ENCODE measurements at places on chromosomes 4 and X. TPM values are rescaled to one million over a fixed set of nuclear protein-coding genes. Genes with fewer than 3 reads are reported as not detected.
A peak's percentile ranks its signal among the peaks of the same experiment; 100 is the strongest.

DNA sequence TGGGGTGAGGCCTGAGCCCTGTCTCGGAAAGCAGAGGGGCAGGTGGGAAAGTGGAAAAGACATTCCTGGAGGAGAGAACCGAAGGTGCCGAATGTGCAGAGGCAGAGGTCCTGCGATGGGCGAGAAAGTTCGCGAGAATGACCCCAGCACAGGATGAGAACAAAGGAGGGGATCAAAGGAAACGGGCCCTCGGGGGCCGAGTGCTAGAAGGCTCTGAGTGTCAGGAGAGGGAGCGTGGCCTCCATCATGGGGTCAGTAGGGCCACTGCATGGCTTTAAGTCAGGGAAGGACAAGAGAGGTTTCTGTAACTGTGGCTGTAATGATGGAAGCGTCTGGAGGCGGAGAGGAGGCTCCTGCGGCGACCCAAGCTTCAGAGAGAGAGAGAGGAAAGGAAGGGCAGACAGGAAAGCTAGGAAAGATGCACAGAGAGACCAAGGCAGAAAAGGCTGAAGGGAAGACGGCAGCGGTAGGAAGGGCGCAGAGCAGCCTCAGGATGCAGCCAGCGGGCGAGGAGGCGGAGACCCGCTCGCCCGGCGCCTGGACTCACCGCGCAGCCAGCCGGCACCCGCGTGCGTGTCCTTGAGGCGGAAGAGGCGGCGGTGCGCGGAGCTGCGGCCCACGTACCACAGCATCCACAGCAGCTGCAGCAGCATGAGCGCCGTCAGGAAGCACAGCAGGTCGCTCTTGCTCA, 669 bp downstream of the OTOP1 start:
- DNase-seq, result no peak

GRCh38 chr4:81030061-81030980, at the start of gene BMP3:
Gene BMP3, plus strand, starts transcription at chr4:81030708. Its CDS starts 577 bp downstream, at chr4:81031285.
- DNase-seq, result peak; percentile 60

DNA sequence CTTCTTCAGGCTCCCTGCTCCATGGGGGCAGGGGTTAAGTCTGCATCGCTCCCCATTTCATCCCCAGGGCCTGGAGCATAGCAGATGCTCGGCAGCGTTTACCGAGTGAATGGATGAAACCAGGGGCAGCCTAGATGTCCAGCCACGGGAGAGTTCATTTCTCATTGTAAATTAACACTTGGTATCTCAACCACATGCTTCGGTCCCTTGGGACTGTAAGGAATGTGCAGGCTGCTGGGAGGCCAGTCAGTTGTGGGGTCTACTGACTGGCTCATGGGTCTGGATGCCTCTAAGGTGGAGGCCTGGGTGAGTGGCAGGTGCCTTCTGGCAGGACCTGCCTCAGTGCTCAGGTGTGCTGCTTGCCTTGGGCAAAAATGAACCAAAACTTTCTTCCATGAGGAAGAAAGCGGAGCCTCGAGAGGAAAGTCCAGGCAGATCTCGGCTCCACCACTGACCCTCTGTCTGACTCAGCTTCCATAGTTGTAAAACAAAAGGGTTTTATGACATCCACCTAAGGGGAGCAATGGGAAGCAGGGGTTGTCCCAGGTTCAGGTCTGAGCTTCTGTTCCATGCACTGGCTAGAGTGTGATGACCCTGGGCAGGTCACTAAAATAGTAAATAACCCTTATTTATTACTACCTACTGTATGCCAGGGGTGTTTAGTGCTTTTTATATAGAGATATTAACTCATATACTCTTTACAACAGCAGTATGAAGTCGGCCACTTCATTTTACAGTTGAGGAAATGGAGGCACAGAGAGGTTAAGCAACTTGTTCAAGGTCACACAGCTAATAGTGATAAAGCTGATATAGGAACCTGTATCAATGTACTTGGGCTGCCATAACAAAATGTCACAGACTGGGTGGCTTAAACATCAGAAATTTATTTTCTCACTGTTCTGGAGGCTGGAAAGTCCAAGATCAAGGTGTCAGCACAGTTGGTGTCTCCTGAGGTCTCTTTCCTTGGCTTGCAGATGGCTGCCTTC, 144.3 kb upstream of the STX18 start:
- no peak for DNase-seq

DNA sequence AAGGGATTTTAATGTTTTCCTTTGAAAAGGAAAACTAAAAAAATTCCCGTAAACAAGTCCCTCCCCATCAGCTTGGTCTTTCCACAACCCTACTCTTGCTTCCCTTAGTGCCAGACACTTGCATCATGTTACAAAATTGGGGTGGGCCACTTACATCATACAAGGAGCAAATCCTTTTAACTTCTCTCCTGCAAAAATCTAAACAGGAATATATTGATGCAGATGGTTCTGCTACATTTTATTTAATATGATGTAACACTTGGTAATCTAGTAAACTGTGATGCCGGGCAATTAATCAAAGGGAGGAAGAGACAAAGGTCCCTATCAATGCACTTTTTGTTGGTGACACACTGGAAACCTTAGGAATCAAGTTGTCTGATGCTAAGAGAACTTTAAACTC, 125.3 kb downstream of the UBE2K start:
- no peak for DNase-seq

DNA sequence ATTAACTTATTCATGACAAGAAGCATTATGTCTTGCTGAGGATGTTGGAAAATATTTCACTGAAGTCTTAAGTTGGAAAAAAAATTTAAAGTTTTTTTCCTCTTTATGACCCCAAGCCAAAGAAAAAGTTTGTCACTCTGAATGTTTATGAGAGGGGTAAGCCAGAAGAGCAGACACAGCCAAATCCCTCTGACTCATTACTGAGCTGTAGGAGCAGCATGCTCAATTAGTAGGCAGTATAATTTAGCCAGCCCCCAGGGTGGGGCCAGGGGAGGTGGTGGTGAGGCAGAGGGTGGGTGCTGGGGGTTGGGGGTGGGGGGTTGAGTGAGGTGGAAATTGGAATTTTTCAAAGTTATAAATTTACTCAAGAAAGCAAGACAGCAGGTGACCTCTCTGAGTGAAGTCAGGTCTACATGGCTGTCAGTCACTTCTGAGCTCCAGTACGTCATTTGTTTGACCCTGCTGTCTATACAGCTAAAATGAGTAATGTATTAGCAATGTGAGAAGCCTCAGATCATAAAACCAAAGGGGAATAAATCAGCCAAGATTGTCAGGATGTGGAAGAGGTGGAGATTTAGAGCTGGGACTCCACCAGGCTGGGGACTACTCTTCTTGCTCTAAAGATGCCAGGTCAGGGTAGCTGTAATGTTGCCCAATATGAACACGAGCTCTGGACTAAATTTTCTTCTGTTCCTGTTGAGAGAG, 98.8 kb upstream of the NDP start:
- DNase-seq, result no peak

DNA sequence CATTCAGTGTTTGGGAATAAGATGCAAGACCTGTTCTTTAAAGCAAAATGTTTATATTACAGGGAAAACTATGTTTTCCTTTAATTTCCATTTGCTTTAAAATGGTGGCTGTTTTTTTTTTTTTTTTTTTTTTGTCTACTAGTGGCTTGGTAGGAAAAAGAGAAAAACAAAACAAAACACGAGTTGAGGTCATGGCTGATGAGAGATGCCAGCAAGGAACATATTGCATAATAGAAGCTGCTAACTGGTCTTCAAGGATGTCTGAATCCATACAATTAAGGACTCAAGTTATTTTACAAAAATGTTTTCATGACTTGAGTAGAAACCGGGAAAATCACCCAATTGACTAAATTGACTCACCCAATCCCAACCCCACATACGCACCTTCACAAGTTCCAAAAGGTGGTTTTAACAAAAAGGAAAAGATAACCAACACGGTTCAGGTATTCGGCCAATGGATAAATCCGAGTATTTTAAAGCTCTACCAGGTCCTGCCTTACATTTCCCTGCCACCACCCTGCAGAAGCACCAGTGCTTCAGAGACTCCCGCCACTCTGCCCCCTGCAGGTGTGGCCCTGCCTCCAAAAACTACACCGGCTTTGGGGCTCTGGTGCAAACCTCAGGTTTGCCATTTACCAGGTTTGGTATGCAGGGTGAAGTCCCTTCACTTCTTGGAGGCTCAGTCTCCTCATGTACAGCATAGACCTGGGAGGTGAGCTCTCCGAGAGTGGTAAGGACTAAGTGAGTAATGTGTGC, 27.1 kb downstream of the PIR start:
- DNase-seq, result no peak

DNA sequence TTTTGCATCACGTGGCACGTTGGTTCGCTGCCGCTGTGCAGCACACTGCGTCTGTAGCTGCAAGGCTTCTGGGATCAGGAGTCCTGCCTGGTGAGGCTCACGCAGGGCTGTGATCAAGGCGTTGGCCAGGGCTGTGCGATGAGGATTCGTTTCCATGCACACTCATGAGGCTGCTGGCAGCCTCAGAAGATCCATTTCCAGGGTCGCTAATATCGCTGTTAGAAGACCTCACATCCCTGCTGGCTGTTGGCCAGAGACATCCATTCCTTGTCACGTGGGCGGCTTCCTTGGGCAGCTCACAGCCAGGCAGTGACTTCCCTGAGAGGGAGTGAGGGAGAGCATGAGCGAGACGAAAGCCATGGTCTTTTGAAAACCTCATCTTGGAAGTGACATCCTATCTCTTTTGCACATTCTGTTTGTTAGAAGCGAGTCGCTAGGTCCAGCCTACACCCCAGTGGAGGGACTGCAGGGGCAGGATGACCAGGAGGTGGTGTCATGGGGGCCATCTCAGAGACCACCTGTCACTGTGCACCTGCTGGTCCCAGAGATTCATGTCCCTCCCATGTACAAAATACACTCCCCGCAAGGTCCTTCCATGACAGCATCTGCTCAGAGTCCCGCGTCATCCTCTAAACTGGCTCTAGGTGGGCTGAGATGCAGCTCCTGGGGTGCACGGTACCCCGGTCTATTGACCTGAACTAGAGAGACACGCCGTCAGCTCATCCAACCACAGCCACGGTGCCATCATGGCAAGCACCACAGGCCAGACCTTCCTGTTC, 12.2 kb downstream of the RGS12 start:
- DNase-seq, result peak; percentile 67

DNA sequence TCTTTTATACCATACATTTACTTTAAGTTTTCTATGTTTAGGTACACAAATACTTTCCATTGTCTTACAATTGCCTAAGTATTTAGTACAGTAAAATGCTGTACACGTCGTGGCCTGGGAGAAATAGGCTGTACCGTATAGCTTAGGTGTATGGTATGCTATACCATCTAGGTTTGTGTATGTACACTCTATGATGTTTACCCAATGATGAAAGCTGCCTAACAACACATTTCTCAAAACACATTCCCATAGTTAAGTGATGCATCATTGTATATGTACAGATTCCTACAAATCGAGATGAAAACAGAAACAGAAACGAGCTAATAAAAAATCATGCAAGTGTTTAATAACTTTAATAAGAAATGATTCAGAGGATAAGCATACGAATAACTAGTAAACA, 51.6 kb downstream of the SPANXA2 start:
- DNase-seq, result no peak

- no peak for DNase-seq
Measured at GRCh38 chr4:128782076-128782715, 27.3 kb upstream of the JADE1 start.

- no peak for DNase-seq
Measured at GRCh38 chr4:101600287-101600686, 190.2 kb upstream of the BANK1 start.

Gene PDE5A
- 55.8 TPM for total RNA-seq

Gene CT45A1
- not detected for total RNA-seq

Gene ARX
- not detected for total RNA-seq

Gene ARR3
- not detected for total RNA-seq
